ENCODE measurements at places on chromosomes 4 and X.

DNA sequence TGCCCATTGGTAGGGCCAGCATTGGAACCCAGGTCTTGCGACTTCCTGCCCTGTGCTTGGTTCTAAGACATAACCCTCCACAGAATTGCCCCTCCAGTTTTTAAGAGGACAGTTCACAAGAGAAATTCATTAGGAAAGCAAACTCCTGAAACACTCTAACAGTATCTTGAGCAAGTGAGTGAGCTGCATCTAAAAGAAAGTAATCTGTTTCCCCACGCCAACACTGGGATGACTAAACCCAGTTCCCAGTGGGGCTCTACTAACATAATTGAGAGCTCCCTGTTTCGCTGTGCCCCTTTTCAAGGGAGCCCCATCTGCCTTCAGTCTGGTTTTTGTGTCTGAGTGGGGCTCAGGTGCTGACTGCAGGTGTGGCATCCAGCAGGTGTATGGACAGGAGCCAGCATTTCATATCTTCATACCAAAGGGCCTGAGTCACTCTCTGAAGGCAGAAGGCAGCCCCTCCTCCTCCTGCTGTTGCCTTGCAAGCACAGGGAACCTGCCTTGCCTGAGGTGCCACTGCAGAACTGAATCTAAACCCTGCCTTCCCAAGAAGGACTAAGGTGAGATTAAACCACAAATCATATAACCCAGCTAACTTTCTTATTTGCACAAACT, 8.0 kb downstream of the AMOT start:
- DNase-seq: no peak

DNA sequence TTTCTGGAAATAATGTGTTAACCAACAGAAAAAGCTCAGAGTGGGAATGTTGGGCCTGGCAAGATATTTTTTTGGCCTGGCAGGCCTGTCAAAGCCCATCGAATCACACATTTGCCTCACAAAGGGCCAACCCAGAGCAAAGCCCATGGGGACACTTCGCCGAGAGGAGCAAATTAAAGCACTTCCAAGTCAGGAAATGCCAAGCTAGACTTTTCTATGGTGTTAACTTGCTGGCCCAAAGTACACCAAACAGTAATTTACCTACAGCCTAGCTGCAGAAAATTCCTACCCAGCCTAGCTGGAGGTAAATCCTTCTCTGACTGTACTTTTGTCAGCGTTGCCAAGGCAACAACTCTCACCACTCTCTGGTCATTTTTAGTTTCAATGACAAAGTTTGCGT, 288.6 kb upstream of the LDB2 start:
- no peak for DNase-seq

- DNase-seq: no peak
These were observed 30.7 kb downstream of the TSPAN5 start for GRCh38 chr4:98627531-98628257.

DNA sequence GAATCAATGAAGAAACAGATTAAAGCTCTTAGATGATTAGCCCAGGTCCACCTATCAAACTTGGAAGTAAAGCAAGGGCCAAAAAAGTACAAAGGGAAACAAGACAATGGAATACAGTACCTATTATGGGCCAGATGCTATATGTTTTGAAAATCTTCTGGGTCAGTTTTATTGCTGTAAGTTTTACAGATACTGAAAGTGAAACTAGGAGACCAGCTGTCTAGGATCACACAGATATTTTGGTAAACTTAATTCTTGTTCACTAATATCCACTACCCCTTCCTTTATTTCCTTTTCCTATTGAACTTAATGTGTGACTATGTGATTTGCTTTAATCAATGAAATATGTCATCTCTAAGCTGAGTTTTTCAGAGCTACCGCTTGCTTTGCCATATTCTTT, 505.4 kb upstream of the PITX2 start:
- no peak for DNase-seq

DNA sequence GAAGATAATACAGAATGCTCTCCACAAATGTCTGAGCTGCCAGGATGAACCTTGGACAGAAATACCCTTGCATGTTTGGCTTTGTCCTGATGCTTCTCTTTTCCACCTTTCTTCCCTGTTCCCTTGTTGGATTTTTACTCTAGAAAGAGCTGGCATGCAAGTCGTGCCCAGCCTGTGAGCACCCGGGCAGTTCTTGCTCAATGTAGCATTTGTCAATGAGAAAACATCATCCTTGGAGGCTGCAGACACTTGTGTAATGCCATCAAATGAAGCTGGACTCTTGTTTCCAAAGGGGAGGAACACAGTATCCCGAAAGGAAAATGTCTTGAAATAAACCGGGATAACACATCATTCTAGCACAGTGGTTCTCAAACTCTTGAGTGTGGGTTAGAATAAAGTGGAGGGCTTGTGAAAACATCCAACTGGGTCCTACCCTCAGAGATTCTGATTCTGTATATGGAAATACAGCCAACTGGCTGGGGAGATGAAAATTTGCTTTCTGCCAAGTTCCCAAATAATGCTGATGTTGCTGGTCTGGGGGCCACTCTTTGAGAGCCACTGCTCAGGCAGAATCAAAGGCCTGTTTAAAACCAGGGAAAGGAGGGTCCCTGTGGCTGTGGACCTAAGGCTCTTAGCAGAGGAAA, 237.2 kb downstream of the SPATA18 start:
- DNase-seq: no peak

DNA sequence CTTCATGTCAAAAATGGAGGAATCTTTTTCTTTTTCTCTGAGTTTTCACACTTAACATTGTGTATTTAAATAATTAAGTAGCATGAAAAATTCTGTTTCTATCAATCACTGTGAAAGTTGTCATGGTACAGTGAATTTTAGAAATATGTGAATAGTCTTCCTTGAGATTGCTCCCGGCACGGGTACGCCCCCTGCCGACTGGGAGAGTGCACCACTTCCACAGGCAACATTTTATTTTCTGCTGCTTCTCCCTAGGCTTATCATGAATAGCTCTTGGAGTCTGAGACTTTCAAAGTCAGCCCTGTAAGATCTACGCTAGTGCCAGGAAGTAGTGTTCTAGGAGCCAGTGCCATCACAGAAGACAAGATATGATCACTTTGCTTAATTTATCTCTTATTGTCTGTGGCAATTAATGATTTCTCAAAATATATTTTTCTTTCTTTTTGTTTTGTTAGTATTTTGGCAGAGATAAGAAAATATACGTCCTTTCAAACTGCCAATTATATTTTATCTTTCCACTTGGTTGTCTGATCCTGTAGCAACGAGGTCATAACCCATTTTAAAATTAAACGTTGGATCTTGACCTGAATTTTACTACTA, 763.8 kb upstream of the AADAT start:
- DNase-seq: no peak
